ENCODE measurements at places on chromosomes 3 and 15.

DNA sequence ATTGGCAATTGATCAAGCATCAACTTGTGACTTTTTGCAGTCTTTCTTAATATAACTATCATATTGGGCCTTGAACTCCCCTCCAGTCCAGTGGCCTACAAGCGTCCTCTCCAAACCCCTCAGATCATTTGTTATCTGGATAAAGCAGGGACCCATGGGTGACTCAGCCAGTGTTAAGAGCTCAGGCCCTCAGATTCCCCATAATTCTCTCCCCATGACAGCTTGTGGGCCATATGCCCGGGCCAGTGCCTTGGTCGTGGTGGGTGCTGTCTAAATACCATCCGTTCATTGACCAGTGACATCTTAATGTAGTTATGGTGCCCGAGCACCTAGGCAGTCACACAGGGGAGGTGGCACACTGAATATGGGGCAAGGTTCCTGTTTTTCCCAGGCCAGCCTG, 18.1 kb downstream of the MCF2L2 start:
- no peak for DNase-seq

GRCh38 chr15:39333896-39334295, 247.0 kb upstream of the THBS1 start:
- no peak for DNase-seq

DNA sequence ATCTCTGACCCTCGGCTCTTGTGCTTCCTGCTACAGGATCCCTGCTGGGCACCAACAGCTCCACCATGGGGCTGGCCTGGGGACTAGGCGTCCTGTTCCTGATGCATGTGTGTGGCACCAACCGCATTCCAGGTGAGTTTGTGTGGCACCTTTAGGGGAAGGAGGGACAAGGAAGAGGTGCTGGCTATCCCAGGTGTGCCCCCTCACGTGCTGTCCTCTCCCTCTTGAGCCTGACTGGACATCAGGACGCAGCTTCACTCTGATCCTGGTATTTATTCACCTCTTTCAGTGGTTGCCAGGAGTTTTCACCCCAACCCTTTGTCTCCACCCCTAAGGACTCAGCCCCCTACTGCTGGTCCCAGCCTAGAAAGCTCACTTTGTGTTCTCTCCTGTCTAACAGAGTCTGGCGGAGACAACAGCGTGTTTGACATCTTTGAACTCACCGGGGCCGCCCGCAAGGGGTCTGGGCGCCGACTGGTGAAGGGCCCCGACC, 960 bp downstream of the THBS1 start:
- DNase-seq: no peak

DNA sequence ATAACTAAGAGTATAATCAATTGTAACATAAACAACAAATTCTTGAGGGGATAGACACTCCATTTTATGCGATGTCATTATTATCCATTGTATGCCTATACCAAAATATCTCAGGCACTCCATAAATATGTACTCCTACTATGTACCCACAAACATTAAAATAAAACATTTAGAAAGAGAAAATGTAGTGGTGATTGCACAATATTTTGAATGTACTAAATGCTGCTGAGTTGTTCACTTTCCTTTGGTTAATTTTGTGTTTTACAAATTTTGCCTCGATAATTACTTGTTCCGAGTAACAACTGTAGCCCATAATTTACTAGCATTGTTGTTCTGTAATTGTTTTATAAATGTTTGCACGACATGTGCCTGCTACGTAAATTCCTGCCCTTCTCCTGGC, 131.3 kb downstream of the DCLK3 start:
- no peak for DNase-seq

DNA sequence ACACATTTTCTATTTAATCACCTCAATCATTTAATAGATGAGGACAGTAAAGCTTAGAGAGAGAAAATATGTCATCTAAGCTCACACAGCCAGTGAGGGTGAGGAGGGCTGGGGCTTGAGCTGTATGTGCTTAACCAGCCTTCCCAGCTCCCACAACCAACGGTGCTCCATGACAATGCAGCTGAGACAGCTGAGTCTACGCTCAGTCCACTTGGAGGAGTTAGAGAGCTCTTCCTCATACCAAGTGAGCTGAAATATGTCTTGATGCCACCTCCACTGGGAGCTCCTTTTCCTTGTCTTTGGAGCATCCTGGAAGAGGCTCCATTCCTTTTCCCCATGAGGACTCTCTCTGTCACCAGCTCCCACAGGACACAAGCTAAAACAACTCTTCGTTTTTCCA, 9.3 kb downstream of the HOMER2 start:
- no peak for DNase-seq

DNA sequence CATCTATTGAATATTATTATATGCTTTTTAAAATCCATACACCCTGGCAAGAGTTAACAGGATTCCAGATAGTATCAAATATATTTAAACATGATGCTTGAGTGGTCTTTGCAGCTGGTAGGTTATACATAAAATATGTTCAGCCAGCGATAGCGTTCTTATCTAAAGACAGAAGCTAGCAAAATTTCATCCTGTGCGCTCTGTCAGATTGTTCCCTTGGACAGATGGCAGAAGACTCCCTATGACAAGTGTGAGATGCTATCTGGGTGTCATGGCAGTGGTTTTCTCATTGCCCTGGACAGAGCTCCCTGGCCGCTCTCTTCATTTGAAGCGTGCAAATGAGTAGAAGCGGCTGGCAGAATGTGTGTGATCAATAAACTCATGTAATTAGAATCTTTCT, 175.2 kb upstream of the SOX14 start:
- DNase-seq: no peak

- DNase-seq: no peak
These were observed 1273.6 kb upstream of the GBE1 start for GRCh38 chr3:83034806-83035703.

- DNase-seq: no peak
These were observed 30.9 kb downstream of the HES1 start for GRCh38 chr3:194166682-194167479.

DNA sequence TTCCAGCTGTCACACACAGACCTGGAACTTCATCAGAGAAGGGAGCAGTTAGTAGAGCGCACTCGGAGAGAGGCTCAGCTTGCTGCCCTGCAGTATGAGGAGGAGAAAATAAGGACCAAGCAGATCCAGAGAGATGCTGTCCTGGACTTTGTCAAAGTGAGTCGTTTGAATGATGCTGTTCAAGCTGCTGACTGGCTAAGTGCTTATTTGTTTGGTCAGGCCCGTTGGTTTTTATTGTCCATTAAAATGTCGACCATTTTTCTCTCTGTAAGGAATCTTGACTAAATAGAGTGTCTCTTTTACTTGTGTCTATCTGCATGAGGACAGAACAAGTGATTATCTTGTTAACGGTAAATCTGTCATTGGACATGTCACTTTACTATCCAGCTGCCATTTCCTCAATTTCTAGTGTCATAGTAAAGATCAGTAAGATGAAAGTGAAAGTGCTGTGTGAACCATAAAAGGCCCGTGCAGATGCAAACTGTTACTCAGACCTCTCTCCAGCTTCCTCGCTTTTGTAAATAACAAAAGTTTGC, 56.9 kb downstream of the LRCH3 start:
- DNase-seq: no peak

- no peak for DNase-seq
These were observed 57.2 kb upstream of the SMAD6 start for GRCh38 chr15:66644869-66645268.

- no peak for DNase-seq
These were observed 293.0 kb upstream of the SOX14 start for GRCh38 chr3:137471130-137471529.

GRCh38 chr15:68787609-68788263, 33.0 kb downstream of the ANP32A start:
- no peak for DNase-seq

- no peak for DNase-seq
These were observed at the start of gene SOX14 for GRCh38 chr3:137764001-137764433. Gene SOX14, plus strand, starts transcription at chr3:137764315. Its CDS starts 470 bp downstream, at chr3:137764785.

DNA sequence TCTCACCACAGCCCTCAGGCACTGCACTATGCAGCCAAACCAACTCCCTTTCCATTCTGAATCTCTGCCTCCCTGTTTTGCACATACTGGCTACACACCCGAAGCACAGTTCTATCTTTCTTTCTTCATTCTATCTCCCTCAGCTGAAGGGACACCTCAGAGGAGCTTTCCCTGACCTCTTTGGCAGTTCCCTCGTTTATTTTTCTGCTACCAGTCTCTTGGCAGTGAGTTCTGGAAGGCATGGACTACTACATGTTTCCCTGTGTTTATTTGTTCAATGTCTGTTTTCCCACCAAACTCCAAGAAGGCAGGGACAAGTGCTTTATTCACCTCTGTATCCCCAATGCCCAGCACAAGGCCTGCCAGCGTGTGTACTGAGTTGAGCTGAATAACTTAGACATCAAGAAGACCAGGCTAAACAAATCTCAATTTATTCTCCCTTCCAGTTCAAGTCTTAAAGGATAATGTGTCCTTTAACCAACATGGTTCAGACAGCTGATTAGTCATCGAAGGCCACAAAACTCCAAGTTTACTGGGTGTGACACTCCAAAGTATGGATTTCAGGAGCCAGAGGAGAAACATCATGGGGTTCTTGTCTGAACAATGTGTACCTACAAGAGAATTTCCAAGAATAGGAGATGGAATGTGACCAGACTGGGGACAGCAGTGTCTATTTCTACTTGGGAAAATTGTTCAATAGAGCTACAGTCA, 260.1 kb upstream of the CTNNB1 start:
- no peak for DNase-seq

GRCh38 chr3:3516384-3516783, 282.8 kb upstream of the LRRN1 start:
- DNase-seq: no peak

- no peak for DNase-seq
These were observed 24.1 kb downstream of the PDIA5 start for GRCh38 chr3:123090728-123091531.

Measured in stimulated activated CD4-positive, alpha-beta T cell treated with anti-CD3 and anti-CD28 coated beads, Interleukin-2, amount 100 ng/mL, for 48 hours (primary cell).